ENCODE measurements at places on chromosomes 12 and 14. TPM values are rescaled to one million over a fixed set of nuclear protein-coding genes. Genes with fewer than 3 reads are reported as not detected.

- no peak for DNase-seq
These were observed 115.8 kb downstream of the GCH1 start for GRCh38 chr14:54786838-54787237.

DNA sequence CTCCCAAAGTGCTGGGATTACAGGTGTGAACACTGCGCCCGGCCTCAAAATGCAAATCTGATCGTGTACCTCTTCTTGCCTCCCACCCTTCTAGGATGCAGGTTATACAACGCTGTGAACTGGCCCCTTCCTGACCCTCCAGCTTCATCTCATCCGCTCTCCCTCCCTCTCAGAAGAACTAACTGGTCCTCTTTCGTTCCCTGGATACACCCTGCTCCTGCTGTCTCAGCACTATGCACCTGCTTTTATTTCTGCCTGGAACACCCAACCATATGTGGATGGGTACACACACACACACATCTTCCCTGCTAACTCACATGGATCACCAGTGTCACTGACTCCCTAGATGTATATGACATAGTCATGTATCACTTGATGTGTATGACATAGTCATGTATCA, 56.1 kb upstream of the VASH1 start:
- no peak for DNase-seq

Gene CLEC1A
- not detected for total RNA-seq

DNA sequence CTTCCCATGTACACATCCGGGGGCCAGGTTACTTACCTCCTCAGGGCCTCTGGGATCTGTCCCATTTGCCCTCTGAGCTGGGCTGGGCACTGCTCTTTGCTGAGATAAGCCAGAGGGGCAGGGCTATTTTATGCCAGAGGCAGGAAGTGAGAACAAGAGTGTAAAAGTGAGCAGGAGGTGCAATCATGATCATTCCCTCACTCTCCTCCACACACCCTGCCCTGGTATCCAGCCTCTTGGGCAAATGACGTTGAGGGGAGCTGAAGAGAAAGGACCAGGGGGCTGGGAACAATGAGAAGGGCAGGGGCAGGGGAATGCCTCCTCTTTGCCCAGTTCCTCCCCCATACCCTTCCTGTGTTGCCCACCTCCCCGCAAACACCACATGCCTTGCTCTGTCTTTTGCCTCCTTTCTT, 4.2 kb downstream of the LPAR5 start:
- no peak for DNase-seq

DNA sequence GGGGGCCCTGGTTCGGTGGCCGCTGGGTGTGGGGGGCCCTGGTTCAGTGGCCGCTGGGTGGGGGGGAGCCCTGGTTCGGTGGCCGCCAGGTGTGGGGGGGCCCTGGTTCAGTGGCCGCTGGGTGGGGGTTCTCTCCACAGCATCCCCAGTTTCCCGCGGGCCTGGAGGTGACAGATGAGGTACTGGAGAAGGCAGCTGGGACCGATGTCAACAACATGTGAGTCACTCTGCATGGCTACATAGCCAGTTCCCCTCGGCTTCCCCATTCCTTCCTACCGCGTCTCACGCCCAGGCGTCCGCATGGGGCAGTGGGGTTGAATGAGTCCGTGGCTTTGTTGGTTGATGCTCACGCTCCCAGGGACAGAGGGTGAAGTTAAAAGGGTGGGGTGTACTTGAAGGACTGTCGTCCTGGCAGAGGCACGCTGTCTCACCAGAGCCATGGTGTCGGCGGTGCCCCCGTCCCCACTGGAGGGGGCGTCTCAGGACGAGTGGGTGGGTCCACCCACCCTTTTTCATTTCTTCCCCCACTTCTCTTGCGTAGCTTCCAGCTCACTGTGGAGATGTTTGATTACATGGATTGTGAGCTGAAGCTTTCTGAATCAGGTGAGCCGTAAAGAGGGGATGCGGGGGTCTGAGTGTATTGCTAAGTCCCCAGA, 15.6 kb downstream of the HIP1R start:
- no peak for DNase-seq

DNA sequence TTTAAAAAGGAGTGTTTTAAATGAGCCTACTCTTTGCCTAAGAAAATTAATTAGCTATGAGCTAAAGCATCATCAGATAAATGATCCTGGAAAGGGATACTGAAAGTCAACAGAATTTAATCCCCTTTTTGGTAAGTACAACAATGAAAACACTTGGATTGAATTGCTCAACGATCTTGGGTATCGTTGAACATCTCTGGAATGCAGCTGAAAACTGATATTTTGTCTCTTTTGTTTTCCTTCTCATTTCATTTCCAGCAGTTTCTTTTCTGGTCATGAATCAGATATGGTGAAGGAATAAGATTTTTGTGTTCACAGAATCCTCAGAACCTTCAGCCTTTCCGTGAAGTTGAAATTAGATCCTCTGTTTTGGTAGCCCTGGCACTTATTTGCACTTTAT, 771.2 kb downstream of the FSCB start:
- DNase-seq = no peak

Gene KRT80
- not detected for total RNA-seq

DNA sequence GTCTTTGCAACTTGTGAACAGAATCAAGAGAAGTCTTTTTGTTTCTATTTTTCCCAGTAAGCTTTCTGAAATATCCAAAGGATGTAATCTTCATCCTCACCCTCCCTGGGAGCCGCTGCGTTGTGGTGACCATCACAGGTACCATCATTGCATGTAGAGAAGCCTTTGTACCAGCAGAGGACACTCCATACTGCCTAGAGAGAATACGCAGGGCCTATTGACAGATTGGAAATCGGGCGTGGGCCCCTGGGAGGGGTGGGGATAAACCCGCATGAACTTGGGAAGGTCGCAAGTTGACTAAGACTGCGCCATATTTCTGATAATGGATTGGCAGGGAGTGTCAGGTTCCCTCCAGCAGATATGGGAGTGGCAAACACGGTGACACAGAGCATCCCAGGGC, 12.7 kb downstream of the KRT1 start:
- DNase-seq = no peak

DNA sequence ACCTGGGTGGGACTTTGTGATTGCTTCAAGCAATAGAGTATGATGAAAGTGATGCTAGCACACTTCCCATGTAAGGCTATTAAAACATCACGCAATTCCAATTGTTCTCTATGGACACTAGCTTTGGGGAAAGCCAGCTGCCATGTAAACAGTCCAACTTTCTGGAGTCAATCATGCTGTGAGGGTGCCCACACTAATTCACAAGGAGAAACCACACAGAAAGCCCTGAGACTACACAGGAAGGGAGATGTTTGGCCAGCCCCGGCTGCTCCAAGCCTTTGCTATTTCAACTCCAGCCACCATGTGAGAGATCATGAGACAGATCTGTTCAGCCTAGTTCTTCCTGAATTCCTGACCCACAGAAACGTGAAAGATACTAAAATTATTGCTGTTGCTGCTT, 96.3 kb downstream of the ST8SIA1 start:
- DNase-seq = no peak

Gene TMEM229B
- 14.7 TPM for total RNA-seq

Gene SDR9C7
- total RNA-seq = not detected

Gene ABHD12B
- total RNA-seq = 0.73 TPM

GRCh38 chr12:66035288-66035966, 95.1 kb downstream of the LLPH start:
- DNase-seq = no peak

DNA sequence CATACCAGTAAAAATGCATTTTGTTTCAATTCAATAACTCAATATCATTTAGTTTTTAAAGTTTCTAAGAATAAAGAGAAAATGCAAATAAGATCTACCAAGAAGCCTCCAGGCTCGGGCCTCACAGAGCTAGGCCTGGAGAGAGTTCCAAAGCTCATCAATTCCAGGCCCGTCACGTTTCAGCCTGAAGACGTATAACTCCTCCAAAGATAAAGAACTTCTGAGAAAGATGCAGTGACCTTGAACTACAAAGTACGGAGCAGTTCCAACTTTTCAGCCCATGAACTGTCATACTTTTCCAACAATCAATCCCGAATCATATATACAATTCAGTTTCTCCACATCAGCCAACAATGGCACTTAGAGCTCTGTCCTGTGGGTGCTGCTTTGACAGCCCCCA, 17.8 kb downstream of the CORO1C start:
- DNase-seq = no peak

DNA sequence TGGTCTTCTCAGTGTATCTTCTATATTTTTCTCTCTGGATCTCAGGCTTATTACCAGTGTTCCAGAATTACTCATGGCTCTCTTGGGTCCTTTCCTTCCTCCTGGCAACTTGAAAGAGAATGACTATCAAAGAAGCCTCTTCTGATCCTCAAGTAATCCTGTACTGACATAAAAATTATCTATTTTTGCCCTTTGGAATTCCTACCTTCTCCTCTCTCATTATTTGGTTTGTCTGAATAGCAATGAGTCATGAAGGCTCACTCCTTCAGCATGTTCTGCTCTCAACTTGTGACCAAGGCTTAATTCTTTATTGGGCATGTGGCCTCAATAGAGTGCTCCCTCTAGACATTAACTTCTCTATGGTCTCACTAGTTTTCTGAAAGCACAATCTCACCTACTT, 553.6 kb upstream of the ATP2B1 start:
- no peak for DNase-seq

GRCh38 chr14:73743431-73743931, 29.3 kb upstream of the PNMA1 start:
- peak; percentile 80 for DNase-seq

Gene TDRD9
- 1.1 TPM for total RNA-seq

GRCh38 chr12:117032593-117033381, 66.4 kb downstream of the TESC start:
- DNase-seq = no peak

DNA sequence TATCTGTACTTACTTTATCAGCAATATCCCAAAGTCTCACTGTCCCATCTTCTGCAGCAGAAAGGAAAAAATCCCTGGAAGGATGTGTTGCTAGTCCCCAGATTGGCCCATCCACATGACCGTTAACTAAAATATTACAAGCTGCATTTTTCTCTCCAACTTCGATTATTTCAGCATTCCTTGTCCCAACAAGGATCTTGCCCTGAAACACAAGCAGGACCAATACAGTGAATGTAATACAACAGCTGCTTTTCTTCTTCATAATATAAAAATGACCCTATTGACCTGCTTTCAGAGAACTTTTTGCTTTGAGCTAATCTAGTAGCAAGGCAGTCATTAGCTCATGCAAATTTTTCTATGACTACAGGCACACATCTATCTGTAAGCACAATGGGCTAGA, 58.3 kb downstream of the ZC3H14 start:
- DNase-seq = no peak

Gene DPY19L2
- 0.64 TPM for total RNA-seq

Gene ACSM4
- total RNA-seq = not detected

DNA sequence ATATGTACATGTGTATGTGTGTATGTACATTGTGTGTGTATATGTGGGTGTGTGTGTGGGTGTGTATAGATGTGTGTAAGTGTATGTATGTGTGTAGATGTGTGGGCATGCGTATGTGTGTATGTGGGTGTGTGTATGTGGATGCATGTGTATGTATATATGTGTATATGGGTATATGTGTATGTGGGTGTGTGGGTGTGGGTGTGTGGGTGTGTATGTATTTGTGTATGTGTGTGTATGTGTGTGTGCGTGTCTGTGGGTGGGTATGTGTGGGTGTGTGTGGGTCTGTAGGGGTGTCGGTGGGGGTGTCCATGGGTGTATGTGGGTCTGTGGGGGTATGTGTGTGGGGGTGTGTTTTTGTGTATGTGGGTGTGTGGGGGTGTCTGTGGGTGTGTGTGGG, 101.6 kb downstream of the PIWIL1 start:
- DNase-seq = no peak

GRCh38 chr12:67852701-67853100, 136.5 kb upstream of the IFNG-AS1 start:
- DNase-seq = no peak

Gene SCNN1A
- total RNA-seq = not detected

Gene GPX2
- not detected for total RNA-seq

DNA sequence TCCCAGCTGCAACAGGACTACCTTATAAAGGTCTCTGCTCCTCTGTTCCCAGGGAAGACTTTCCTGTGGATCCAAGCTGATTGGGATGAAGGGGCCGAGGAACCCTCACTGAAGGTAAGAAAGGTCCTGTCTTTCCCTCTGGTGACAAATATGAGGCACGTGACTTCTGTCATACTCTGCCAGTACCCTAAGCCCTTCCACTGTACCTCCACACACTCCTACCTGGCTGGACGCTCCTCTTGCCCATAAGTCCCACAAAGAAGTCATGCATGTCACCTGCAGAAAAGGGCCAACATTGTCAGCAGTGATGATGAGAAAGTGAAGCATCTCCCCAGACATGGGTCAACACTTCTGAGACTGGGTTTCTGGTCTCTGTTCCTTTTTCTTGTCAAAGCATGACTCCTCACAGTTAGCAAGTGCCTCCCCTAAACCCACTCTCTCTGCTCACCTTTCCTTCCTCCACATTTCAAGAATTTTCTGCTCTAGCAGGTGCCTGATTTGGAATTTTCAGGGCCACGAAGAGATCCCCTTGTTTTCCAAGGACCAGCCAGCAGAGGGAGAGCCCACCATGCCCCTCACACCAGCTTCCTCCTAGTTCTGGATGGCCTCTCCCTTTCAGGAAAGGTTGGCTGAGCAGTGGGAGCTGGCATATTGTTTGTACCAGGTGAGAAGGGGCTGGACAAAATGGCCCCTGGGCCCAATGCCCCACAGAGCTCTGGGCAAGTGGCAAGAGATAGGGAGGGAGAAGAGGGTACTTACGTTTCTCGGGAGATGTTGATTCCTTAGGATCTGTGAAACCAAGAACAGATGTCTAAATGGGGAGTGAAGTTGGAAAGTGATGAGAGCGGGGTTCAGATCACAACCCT, 3.5 kb downstream of the TAC3 start:
- DNase-seq = no peak

DNA sequence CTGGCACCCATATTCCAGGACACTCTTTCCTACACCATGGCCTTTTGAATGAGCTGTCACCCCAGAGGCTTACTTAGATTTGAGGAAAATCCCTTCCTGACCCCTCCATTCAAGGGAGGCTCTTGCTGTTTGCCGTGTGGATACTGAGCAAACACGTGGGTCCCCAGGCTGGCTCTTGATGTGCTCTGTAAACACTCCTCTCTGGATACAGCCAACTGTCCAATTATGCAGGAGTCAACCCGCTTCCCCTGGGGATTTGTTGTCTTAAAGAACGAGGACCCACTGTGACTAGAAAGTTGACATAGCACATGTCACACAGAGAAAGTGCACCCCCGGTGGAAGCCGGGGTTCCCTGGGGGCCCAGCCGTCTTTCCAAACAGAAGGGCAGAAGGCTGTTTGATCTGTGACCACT, 75.8 kb upstream of the CEP83 start:
- no peak for DNase-seq

Gene UNC79
- 0.02 TPM for total RNA-seq

Gene KLRC2
- 1.4 TPM for total RNA-seq

- DNase-seq = no peak
These were observed 59.8 kb upstream of the KCNA1 start for GRCh38 chr12:4849795-4850345.

Gene ACOT6
- not detected for total RNA-seq

- no peak for DNase-seq
These were observed 12.1 kb upstream of the FLVCR2 start for GRCh38 chr14:75566321-75566720.

Gene PDZRN4
- not detected for total RNA-seq

DNA sequence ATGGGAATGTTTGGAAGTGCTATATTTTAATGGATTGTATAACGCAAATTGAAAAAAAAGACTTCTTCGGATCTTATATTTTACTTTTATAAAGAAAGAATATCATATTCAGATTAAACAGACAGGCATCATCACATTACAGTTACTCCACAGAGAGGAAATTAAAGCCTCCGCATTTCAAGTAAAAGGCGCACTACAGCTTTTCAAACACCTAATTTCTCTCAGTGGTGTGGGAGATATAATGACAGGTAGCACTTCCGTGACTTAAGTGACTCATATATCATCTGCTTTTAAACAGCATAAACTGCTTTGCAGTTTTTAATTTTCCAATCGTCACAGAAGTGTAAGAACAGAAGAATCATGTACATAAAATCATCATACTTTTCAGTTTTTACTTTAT, 751.4 kb downstream of the FSCB start:
- DNase-seq = no peak

Data from natural killer cell treated with Interleukin-12 subunit alpha and Interleukin-12 subunit beta and Interleukin-15 and Interleukin-18, amount 100 ng/mL, for 72 hours (primary cell).